ENCODE measurements at places on chromosomes 3 and 15.
A peak's percentile ranks its signal among the peaks of the same experiment; 100 is the strongest.

- DNase-seq = peak; percentile 79
Observed at GRCh38 chr15:69390575-69390974, 23.6 kb upstream of the KIF23 start.

GRCh38 chr3:170809007-170809974, 60.7 kb downstream of the RPL22L1 start:
- peak; percentile 72 for DNase-seq

DNA sequence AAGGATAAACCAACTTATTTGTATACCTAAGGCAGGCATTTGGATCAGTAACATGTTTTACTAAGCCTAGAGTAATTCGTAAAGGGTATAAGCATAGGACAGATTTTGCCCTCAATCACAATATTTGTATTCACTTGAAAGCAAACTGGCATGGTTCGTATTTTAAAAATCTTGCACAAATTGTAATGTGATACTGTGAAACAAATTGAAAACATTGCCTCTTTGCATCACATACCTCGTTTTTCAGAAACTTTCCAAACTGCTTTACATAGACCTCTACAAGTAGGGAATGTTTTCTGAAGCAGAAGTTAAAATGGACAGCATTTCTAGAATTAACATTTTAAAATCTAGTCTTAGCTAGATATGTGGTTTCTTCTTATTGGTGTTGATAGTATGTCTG, 11.6 kb downstream of the KBTBD8 start:
- no peak for DNase-seq

GRCh38 chr3:148206446-148206845, 491.3 kb upstream of the AGTR1 start:
- no peak for DNase-seq

DNA sequence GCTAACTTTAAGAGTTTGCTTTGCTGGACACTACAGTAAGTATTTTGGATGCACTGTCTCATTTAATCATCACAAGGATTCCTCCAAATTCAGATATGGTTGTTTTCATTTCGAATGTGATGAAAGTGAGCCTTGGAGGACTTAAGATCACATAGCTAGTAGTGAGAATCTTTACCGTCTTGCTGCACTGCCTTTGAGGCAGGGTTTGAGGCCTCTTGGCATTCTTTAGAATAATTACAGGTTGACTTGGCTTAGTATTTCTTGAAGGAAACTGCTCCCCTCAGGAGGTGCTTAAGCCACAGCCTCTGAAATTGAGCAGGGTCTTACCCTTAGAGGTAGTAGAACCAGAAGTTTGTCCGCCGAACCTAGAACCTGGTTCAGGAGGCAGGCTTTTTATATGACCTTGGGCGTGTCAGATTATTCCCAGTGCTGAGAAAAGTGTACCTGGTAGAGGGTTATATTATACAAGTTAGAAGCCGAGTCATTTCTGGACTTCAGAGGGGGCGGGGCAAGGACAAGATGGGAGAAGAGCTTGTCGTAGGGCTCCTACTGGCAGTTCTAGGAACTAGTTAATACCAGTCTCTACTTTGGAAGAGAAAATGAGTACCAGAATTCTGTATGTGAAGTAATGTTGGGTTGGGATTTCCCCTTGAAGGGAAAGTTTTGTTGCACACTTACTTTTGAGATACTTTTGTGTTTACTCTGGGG, 1.1 kb downstream of the TFG start:
- peak; percentile 79 for DNase-seq

- peak; percentile 99 for DNase-seq
Observed at GRCh38 chr3:123884203-123884831, at the start of gene MYLK. TSS of gene MYLK (minus strand) at chr3:123884332. CDS start at chr3:123793841, 90,491 bp downstream.

DNA sequence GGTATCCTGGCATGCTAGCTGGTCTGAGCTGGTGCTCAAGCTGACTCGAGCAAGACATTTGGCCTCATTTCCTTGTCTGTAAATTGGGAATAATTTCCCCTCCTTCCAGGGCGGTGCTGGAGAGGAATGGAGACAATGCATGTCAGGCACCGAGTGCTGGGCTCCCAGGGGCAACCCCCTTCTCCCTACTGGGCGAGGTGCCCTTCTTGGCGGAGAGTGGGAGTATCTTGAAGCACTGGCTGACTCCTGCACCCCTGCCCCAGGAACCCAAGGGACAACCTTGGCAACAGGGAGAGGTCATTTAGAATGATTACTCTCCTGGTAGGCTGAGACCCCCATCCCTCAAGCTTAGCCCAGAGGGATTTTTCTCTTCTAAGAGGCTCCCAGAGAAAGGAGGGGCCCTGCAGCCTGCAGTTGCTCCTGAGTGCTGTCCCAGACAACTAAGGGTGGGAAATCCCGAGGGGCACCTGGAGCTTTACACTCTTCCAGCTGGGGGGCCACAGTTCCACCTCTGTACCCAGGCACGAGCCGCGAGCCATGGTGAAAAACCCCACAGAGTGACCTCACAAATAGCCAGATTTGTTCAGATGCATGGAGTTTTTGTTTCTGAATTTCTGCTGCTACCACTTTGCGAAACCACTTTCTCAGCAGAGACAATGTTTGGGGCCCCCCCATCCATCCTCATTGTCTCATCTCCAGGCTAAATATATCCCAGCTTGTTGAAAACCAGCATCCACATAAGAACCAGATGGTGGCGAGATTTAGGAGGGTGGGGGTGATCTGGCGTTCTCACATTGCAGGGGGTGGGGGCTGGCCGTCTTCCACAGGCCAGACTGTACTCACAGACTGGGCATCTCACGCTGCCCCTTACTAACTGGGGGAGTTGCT, 44.8 kb downstream of the ABTB1 start:
- DNase-seq = no peak

GRCh38 chr3:168459226-168459784, 363.6 kb upstream of the GOLIM4 start:
- no peak for DNase-seq

- DNase-seq = no peak
Observed at GRCh38 chr3:5729852-5730251, 542.3 kb downstream of the EDEM1 start.
